Astrocyte of the hippocampus (primary cell): ENCODE measurements at places on chromosomes 2 and 18.

DNA sequence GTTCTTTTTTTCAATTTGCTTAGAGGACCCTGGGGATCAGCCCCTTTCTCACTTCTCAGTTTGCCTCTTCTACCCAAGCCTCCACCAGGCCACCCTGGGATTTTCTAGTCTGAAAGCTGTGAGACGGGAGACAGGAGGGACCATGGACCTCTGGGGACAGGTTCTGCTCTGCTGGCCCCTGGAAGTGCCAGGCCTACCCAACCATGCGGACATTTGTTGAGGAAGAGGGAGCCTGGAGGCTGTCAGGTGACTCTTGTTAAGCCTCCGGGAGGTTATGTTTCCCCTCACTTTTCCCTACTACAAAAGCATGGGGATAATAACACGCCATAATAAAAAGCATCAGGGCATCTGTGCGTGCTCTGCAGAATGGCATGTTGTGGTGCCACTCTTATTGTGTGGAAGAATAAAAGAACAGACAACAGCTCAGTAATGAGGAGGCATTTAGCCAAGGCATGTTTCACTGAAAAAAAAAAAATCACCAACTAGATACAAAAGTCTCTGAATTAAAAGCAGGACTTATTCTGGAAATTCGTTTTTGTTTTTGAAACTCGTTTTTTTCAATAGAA, 48.3 kb upstream of the PLA2R1 start:
- peak; percentile 31 for DNase-seq

DNA sequence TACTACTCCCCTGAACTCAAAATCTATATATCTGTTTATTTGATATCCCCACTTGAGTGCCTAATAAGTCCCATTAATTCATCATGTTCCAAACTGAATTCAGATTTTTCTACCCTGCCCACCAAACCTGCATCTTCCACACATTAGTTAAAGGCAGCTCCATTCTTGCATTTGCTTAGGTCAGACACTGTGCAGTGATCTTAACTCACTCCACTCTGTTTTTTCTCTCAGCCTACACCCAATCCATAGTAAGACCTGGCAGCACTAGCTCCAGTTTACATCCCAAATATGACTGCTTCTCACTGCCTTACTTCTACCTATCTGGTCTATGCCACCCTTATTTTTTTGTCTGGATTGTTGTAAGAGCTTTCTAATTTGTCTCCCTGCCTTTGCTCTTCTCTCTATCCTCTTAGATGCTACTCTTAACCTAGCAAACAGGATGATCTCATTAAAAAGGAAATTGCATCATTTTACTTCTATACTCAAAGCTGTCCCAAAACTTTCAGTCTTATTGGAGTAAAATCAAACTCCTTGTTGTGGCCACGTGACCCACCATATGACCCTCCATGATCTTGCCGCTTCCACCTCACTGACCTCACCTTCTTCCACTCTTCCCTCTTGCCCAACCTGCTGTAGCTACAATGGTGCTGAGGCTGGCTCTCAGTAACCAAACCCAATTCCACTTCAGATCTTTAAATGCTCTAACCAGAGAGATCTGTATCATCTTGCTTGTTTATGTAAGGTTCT, 274.9 kb upstream of the FANCL start:
- no peak for DNase-seq

DNA sequence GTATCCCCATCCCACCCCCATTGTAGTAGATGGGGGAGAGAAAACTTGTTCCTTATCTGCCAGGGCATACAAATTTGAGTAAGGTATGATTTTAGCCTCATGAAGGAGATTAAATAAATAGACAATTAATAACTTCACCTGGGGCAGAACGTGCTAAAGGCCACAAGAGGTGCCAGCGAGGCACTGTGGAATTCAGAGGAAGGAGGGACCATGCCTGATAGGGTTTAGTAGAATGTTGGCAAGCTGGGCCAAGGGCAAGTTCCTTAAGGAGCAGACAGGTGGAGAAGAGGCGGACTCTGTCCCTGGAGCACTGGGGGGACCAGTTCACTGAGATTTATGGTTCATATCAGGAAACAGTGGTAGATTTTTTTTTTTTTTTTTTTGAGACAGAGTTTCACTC, 22.5 kb downstream of the STAMBP start:
- no peak for DNase-seq

DNA sequence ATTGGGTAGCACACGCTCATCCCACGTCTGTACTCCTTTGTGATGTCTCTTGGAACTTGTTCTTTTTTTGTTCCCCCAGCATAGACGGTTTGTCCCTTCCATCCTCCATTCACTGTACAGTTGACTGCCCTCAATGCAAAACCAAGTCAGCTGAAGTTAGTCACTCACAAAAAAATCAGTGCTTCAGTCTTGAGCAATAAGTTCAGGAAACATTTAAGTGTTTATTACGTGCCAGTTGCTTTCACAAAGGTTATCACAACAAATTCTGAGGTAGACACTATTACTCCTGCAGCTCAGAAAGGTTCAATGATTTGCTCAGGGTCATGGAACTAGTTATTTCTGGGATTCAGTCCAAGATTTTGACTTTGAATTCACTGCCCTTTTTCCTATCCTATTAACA, 102.2 kb downstream of the PDE1A start:
- DNase-seq = peak; percentile 52

GRCh38 chr18:68103561-68103960, 587.0 kb upstream of the DSEL start:
- DNase-seq = peak; percentile 10

- no peak for DNase-seq
Observed at GRCh38 chr2:216170076-216170763, 61.1 kb downstream of the XRCC5 start.

GRCh38 chr18:62364558-62364957, 39.4 kb downstream of the TNFRSF11A start:
- DNase-seq = no peak

- DNase-seq = no peak
Observed at GRCh38 chr2:240522406-240522805, 35.4 kb downstream of the ANKMY1 start.

- no peak for DNase-seq
Observed at GRCh38 chr2:101272045-101272784, 19.5 kb downstream of the CNOT11 start.

GRCh38 chr2:158619496-158619895, 162.7 kb downstream of the PKP4 start:
- DNase-seq = peak; percentile 59

DNA sequence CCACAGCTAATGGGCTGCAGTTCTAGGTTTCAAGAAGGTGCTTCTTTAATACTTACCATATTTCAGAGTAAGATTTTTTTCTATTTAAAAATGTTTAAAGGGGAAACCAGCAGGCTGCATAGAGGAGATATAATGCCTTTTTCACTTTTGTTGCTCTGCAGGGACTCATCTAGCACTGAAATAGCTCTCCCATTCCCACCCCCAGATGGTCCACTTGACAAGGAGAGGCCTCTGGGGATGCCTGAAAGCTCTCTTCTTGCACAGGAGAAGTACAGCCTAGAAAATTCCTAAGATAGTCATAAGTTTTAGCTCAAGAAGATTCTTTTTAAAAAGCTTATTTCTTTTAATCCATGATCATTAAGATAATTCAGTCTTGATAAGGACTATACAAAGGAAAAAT, 126.4 kb downstream of the CDH2 start:
- no peak for DNase-seq

DNA sequence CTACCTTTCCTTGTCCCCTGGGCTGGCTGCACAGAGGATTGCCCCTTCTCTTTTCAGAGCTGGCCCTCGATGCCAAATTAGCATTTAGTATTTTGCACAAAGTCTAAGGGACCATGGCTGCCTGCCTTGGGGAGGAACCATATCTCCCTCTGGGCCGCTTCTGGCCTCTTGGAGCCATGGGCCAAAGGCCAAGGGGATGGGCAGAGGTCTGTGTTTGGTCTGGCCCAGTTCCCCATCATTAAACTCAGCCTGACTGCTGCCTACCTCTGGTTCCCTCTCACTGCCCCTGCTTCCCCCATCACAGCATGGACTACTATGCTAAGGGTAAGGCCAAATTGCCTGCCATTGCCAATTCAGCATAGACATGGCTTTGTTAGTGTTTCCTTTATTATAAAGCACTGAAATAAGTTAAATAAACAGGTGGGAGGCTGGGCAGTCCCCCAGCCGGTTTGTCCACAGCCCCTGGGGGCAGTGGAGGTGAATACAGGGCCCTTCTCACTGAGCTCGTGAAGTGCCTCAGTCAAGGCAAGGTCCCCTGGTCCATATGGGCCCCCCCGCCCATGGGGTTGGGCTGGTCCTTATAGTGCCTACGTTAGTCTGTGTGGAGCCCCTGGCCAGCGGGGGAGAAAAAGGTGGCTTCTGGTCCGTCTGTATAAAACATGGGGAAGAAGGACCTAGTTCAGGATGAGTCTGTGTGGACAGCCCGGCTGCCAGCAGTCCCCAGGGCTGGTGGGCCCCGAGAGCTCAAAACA, 3.5 kb downstream of the ZNF513 start:
- DNase-seq = no peak

- DNase-seq = peak; percentile 59
Observed at GRCh38 chr2:164735309-164735919, 106.2 kb downstream of the COBLL1 start.

- no peak for DNase-seq
Observed at GRCh38 chr2:105754011-105754410, 9.3 kb downstream of the NCK2 start.

DNA sequence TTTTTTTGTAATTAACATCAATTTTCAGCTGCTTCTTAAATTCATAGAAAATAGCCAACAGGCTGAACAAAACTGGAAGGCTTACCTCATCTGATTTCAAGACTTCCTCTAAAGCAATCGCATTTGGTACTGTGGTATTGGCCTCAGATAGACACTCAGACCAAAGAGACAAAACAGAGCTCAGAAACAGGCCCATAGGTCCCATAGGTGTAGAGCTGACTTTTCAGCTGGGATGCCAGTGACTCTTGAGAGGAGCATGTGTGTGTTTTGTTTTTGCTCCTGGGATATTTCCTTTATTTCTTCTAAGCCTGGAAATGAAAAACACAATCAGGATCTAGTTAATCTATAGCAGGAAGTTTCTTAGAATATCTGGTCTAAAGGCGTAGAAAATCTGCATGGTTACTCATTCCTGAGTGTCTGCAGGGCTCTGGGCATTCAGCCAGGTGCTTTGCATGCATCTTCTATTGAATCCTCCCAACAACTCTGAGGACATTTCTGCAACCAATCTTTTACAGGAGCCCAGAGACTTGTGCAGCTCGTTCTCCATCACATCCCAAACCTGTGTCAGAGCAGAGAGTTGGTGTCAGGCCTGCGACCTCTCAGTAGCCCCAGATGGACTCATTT, 190.8 kb downstream of the RTP5 start:
- peak; percentile 70 for DNase-seq

DNA sequence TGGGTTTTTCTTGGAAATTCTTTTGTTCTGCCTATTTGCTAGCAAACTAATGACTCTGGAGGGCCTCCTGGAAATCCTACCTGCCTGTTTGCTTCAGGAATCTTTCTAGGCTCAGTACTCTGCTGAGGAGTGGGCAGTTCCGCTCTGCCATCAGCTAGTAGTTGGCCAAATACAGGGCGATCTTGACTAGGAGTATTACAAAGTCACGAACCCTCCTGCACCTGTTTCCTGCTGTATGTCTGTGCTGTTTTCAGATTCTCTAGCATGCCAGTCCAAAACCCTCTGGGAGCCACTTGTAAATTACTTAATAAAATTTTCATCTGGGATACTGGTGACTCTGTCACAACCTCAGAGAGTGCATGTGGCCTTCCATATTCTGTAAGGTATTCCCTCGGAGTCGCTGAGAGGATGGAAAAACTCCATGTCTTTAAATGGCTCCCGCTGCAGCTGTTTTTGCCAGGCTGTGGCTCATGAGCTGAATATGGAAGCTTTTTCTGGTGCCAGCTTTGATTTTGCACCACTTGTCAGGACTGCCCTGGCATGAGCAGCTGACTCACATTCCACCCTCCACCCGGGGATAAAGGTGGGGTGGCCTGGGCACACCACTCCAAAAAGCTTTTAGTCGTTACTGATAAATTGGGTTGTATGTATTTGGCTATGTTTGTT, 123.0 kb downstream of the RTN4 start:
- no peak for DNase-seq

- DNase-seq = no peak
Observed at GRCh38 chr18:67241299-67241698, 275.2 kb downstream of the DSEL start.

- no peak for DNase-seq
Observed at GRCh38 chr2:64142741-64143168, 1.5 kb downstream of the PELI1 start.

GRCh38 chr2:67289271-67289670, 107.9 kb upstream of the ETAA1 start:
- no peak for DNase-seq

DNA sequence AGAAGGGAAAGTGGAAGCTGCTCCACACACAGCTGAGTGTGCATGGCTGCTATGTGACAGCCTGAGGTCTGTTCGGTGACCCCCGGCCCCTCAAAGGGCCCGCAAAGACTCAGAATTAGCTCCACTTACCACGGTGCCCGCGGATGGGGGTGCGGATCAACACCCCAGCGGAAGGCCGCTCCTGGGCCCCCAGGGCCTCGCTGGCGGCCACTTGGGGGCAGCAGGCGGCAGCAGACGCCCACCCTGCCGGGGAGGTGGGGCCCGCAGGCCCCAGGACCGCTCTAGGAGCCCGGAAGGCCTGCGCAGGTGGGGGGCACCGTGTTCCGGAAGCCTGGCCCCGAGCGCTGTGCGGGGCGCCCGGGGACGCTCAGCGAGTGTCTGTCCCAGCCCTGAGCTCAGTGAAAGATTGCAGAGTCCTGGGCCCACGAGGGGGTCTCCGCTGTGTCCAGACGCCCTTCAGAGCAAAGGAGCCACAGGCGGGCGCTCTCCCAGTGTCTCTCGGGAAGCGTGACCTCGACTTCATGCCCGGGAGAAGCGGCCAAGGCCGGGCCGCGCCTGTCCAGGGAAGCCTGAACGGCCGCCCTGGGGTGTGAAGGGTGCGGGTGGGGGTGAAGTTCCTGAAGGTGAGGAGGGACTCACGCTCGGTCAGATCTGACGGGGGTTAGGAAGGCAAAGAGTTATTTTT, 118.7 kb downstream of the VAPA start:
- DNase-seq = peak; percentile 36

DNA sequence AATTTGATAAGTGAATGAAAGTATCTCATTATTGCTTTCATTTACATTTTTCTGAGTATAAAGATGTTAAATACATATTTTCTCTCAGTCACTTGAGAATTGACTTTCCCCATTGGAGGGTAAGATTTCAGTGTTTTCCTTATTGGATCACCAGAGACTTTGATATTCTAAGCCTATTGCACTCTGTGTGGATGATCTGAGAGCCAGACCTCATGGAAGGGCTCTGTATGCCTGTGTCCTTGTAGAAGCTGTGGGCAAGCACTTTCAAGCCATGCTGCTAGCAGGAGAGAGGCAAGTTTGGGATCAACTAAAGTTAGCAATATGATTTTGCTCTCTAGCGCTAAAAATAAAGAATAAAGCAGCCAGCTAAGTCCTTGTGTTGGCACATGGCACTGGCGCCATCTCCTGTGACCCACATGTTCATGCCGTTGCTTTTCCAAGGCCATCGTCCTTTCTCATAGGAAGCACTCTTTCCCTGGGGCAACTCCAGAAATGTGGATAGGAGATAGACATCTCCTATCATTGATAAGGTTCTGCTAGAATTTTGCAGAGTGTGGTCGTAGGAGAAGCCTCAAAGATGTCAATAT, 72.6 kb downstream of the AOX1 start:
- DNase-seq = no peak

GRCh38 chr2:20015482-20016083, 3.1 kb upstream of the MATN3 start:
- DNase-seq = peak; percentile 71
